ENCODE measurements at places on chromosomes 6 and 20.

GRCh38 chr20:36305602-36306551, at the start of gene DLGAP4:
Gene DLGAP4 (plus strand): TSS chr20:36306339. CDS start chr20:36431718, 125,379 bp downstream.
- no peak for DNase-seq

GRCh38 chr6:14797875-14798593, 447.8 kb upstream of the JARID2 start:
- DNase-seq: no peak

- no peak for DNase-seq
Measured at GRCh38 chr6:82204020-82204419, 43.5 kb downstream of the IBTK start.

DNA sequence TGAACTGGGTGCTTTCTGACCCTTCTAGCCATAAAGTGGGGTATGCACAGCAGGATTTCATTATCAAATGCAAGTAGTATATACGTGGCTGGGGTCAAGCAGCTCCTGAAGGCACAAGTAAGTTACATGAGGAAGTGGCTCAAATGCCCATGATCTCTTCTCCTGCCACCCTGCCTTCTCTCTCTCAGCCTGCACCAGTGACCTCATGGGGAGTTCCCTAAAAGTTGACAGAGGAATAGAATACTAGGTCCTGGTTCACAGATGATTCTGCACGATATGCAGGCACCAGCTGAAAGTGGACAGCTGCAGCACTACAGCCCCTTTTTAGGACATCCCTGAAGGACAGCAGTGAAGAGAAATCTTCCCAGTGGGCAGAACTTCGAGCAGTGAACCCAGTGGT, 282.0 kb downstream of the BCKDHB start:
- DNase-seq: no peak

GRCh38 chr6:52130440-52130839, 43.0 kb upstream of the PKHD1 start:
- DNase-seq: no peak

DNA sequence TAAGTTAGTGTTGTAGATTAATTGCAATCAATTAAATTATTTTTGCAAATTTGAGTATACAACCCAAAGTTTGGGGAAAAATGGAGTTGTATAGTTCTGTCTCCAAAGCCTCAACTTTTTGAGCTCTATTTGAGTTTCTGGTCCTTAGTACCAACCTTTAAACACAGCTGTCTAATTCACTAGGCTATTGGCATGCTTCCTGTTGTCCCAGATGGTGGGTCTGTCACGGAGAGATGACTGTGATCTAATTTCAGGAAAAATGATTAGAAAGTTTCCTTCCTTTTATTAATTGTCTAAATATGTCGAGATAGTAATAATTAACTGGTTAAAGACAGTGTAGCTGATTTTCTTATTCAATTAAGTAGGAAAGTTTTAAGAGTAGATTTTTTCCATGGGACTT, 109.6 kb downstream of the SCAF8 start:
- DNase-seq: no peak

GRCh38 chr20:31712564-31713311, 9.9 kb downstream of the BCL2L1 start:
- DNase-seq: no peak

DNA sequence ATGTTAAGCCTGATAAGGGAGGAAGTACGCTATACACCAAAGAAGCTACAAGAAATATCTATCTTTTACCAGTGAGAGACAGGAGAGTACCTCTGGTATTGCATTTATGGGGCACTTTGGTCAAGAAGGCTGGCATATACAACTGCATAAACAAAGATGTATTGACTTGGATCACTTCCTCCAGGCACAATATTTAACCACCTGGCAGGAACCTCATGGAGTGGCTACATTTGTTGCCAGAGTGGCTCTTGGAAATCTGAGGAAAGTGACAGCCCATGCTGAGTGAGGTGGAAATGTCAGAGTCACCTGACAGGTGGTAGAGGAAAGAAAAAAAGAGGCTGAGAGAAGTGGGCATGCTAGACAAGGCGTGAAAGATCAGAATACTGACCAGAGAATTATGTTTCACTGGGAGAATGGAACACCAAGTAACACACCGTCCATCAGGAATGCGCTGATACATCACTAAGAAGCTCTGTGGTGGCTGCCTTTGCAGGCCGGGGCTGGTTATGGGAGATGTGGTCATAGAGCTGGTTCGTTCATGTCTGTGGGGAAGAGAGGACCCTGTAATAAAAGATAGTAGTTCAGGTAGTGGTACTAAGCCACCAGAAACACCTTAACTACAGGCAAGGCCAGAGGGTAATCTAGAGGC, 61.4 kb upstream of the UFL1 start:
- DNase-seq: no peak

GRCh38 chr20:50724112-50724725, 7.2 kb upstream of the PARD6B start:
- DNase-seq: no peak

DNA sequence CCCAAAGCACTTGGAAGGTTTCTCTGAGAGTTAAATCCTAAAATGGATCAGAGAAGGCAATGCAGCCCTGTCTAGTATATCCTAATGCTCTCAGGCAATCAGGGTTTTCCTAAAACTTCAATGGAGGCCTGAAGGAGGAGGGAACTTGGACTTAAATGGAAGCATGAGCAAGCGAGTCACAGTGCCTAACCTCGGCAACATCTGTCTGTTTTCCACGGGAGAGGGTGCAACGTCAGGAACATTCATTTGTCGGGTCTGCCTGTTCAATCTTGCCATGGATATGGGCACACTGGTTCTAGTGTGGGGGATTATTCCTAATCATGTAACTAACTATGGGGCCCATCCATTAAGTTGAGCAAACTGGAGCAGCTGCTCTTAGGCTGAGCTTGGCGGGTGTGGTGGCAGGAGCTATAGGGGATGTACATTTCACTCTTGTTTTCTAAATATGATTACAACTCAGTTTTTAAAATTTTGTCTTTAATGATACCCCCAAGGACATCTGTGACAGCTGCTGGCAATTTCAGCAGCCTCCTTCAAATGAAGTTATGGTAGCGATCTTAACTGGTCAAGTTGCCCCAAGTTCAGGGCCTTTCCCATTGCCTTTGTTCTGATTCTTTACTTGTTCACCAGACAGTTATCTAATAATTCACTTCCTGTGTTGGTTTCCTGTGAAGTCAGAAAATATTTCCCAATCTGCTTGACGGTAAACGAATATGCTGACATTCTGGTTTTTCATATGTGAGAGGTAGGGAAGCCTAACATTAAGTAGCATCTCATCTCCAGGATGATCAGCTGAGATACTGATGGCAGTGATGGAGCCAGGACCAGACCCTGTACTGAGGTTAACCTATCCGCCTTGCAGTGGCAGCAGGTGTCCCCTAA, 21.6 kb downstream of the DSE start:
- no peak for DNase-seq

DNA sequence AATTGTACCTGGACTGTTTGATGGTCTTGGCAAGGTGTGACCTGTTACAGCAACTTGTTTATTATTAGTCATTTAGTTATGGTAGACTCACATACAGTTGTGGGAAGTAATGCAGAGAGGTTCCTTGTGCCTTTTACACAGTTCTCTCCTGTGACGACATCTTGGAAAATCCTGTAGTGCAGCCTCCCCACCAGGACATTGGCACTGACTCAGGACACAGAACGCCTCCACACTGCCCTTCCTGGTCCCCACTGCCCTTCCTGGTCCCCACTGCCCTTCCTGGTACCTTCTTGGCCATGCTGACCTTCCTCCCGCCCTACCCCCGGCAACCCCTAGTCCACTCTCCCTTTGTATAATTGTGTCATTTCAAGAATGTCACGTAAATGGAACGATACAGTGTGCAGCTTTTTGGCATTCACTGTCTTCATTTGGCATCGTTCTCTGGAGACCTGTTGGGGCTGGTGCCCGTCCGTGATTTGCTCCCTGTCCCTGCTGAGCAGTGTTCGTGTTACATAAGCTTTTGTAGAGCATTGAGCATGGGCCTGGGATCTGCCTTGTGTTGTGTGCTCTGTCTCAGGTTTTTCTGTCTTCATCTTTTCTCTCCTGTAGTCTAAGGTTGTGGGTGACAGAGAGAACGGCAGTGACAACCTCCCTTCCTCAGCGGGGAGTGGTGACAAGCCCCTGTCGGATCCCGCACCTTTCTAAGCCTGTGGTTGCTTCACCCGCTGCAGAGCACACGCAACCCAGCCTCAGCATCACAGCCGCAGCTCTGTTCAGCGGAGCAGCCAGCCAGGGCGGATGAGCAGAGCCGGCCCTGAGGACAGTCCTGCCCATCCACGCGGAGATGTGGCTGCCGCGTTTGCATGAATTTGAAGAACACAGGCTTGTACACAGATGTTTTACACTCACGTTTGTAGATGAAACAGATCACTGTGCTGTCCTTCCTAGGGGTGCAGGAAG, 5.4 kb upstream of the DNAJC5 start:
- no peak for DNase-seq

DNA sequence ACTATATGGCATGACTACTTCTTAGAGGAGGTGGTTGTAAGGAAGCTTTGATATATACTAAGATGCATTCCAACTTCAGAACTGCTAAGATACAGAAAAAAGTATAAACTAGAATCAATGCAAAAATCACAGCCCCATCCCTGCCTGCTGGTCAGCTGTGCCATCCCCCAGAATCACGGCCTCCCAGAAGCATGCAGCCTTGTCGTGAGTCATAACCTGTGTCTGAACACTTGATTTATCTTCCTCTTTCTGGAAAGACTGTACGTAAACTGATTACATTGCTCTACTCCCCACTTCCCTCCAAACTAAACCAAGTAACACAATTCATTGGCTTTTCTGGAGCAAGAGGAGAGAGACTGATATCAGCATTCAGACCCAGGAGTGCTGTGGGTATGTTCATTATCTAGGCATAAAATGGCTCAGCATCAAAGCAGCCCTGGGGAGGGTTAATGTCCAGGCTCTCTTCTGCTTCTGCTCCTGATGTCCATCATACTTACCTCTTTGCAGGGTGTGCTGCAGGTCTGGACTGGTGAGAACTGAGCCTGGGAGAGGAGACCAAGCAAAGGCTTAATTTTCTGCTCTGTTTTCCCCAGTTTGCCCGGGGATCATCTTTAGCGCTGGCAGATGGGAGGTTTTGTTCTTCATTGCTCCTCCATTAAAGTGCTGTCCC, 18.4 kb downstream of the SCP2D1 start:
- DNase-seq: no peak

- DNase-seq: no peak
Measured at GRCh38 chr20:47283411-47283810, 73.1 kb downstream of the ZMYND8 start.

GRCh38 chr6:111765763-111766162, 107.5 kb downstream of the FYN start:
- no peak for DNase-seq

GRCh38 chr6:38065734-38066305, 246.3 kb downstream of the ZFAND3 start:
- DNase-seq: no peak

- no peak for DNase-seq
Measured at GRCh38 chr6:135289816-135290215, 108.7 kb downstream of the MYB start.

DNA sequence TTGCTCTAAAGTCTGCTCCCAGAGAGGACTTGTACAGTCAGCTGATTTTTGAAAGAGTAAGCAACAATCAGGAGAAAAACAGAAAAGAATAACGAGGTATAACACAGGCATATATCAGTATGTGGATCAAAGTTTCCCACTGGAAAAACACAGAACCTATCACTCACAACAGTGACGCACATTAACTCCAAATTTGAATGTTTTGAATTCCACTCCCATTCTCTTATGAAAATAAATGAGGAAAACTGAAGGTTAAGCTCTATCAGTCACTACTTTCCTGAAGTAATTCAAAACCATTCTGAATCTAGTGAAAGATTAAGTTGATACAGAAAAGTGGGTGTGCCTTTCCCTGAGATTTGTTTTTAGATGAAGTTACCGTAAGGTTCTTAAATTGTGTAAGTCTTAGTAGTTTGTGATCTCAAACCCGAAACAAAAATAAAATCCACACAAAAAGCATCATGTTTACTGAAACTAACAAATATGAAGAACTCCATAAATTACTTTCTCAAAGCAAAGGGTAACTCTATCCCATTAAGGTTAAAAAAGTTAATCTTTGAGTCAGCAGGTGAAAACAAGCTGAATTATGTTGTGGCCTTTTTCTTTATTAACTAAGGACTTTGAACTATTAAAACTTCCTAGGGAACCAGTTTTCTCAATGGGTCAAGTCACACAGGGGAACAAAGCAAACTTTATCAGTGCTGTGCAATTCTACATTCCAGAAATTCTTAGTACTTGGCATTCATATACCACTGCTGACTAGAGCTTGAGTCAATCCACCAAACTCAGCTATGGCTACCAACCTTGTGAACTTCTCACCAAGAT, 115.7 kb downstream of the OGFRL1 start:
- DNase-seq: no peak

DNA sequence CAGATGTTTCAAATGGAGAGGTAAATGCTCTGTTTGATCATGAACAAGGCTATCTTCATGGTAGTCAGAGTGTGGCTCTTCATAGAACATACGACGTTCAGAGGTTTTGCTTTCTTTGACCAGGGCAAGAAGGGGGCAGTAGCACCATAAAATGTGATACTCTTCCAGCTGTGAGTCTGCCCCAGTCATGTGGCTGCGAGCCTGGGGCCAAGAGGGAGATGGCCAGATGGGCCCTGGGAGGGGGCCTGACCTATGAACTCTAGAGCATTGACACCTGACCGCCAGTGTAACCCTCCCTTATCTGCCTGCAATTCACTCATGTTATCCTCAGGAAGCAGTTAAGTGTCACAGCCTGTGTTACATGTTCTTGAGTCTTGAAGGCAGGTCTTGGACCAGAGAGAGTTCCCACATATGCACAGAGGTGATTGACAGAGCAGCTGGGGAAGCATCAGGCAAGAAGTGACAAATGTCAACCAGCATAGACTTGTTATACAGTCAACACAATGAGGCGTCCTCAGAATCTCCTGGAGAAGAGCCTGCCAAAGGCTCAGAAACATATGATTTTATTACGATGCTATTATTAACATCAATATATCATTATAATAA, 55.0 kb downstream of the SCML4 start:
- no peak for DNase-seq

GRCh38 chr20:63290136-63290676, 2.8 kb upstream of the COL20A1 start:
- DNase-seq: no peak

DNA sequence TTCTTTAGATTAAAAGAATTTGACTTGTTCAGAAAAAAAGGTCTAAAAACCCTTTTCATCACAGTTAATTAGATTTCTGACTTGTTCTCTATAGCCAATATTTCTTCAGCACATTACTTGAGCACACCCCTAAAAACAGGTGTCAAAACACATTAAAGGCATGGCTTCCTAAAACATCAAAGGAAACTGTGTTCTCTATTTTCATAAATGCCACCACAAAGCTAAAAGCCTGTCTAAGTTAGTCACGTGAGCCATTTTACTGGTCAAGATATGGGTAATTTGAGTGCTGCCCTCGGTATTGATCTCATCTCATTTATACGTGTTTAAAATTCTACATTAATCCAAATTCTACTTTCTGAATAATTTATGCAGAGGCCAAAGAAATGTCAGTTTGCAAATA, 580.5 kb downstream of the HAO1 start:
- DNase-seq: no peak

All from stimulated activated CD4-positive, alpha-beta T cell treated with anti-CD3 and anti-CD28 coated beads, Interleukin-4, amount 100 ng/mL, for 24 hours (primary cell).